ENCODE measurements at places on chromosomes 11 and 22.

GRCh38 chr11:70627219-70627618 is 228.9 kb downstream of the CTTN start:
- DNase-seq, result no peak

GRCh38 chr11:134691985-134692384 is 279.9 kb upstream of the B3GAT1 start:
- DNase-seq, result peak; percentile 33

GRCh38 chr11:103671143-103671651 is 365.2 kb upstream of the DDI1 start:
- DNase-seq, result no peak

- DNase-seq, result no peak
Observed at GRCh38 chr11:10640308-10640707, 53.2 kb downstream of the IRAG1 start.

DNA sequence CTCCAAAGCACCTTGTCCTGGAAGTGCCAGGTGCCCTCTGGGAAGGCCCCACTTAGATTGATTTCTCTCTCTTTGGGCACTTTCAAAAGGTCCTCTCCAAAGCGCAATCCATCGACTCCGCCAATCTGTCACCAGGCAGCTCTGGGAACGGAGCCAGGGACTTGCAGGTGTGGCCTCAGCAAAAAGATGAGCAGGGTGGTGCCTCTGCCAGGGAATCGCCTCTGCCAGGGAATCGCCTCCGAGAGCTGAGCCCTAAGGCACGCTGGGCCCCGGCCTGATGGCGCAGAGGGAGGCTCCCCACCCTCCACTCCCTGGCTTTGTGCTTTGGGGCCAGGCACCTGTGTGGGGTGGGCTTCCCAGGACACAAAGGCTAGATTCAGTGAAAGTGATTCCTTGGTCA is 1391.3 kb downstream of the TBC1D22A start:
- no peak for DNase-seq

DNA sequence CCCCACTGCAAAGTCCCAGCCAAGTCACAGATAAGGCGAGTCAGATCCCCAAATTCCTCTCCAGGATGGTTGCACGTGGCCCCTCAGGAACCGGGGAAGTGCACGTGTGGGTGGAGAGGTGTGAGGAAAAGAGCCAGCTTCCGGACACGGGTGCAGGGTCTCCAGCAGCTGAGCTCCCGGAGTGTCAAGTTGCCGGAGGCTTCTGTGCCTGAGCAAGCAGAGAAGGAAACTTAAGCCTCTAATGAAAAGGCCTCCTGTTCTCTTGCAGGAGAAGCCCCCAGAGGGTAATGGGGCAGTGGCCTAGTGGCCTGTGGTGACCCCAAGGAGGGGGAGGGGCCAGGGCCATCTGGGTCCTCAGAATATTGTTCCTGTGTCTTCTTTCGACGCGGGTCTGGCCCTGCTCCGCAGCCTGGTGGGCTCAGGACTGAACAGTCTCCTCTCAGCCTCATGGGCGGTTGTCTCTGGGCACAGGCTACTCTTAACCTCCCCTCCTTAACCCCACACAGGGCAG is 147.9 kb downstream of the FEZ1 start:
- no peak for DNase-seq

- DNase-seq, result no peak
Observed at GRCh38 chr22:37922191-37922590, 16.1 kb downstream of the MICALL1 start.

GRCh38 chr22:39243439-39244135 is 1.2 kb downstream of the PDGFB start:
- no peak for DNase-seq

DNA sequence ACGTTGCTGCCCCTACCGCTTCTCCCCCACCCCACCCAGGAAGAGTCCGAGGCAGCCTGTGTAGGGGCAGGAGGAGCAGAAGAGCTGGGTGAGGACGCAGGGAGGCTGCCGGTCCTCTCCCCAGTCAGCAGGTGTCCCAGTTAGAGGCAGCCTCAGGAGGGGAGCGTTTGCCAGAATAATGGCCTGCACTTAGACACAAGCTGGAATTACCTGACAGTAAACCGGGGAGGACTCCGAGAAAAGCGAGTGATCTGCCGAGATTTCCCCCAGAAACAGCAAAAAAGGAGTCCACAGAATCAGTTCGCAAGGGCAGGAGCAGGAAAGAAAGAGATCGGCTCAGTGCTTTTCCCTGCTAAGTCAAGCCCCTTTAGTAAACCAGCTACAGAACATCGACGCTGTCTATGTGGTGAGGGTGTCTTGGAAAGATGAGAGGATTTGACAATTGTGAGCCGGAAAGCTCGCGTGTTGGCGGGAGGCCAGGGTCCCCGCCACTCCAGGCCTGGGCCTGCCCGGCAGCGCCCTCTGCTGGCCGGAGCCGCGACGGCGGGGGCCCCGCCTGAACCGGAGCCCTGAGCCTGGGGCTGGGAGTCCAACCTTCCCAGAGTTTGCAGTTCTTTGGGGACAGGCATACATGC is 17.7 kb upstream of the THRSP start:
- DNase-seq, result peak; percentile 61

GRCh38 chr11:35619116-35619854 is 1.0 kb downstream of the FJX1 start:
- DNase-seq, result peak; percentile 61

- no peak for DNase-seq
Observed at GRCh38 chr11:2135648-2136201, 3.5 kb downstream of the IGF2 start.

GRCh38 chr22:17121233-17122195 is at the start of gene TMEM121B:
TMEM121B (minus strand) TSS chr22:17121360; CDS start chr22:17121127, 233 bp downstream.
- DNase-seq, result peak; percentile 55

DNA sequence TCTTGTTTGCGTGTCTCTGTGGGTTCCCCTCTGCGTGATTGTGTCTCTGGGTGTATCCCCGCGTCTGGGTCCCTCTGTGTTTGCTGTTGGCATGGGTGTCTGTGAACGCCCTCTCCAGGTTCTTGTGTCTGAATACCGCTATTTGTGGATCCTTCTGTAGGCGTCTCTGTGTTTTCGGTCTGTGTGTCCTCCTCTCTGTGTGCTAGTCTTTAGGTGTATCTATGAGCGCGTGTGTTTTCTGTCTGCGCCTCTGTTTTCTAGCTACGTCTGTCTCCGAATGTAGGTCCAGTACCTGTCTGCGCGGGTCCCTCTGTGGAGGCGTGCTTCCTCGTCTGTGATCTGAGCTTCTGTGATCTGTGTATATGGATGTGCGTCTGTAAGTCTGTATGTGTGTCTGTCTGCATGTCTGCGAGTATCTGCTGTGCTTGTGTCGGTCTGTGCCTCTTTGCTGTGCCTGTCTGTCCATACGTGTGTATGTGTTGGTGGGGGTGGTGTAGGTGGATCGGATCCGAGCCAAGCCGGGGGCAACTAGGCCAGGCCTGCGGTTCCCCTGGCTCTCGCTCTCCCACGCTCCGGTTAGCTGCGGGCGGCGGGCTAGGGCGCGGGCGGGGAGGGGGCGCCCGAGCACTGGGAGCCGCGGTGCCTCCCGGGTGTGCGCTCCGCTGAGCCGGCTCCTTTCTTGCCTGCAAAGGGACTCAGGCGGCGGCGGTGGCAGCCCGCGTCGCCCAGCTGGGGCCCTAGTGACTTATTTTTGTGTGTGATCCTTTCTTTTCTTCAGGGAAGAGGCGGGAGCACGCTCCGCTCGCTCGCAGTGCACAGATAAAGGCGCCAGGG is 105.3 kb upstream of the E2F8 start:
- no peak for DNase-seq

DNA sequence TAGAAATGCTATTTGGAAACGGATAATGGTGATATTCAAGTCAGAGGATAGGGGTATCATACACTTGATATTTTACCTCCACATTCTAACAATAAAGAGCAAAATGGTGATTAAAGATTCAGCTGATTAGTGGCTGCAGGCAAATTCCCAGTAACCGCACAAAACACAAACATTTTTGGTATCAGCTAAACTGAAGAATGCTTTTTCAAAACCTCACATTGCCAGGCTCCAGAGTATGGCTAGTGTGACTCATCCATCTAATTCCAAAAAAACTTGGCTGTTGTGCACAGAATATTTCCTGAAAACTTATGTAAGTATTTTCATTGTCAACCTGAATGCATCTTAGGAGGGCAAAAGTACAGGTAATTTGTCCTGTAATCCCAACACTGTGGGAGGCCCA is 10.9 kb downstream of the SRPRA start:
- no peak for DNase-seq

DNA sequence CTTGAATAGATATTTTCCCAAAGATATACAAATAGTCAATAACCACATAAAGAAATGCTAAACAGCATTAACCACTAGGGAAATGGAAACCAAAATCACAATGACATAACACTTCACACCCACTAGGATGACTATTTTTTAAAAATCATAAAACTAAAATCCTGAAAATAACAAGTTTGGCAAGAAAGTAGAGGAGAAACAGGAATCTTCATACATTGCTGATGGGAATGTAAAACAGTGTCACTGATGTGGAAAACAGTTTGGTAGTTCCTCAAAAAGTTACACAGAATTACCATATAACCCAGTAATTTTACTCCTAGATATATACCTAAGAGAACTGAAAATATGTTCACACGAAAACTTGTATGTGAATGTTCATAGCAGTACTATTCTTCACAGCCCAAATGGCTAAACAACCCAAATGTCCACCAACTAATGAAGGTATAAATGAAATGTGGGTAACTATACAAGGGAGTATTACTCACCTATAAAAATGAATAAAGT is 12.5 kb downstream of the PICALM start:
- DNase-seq, result no peak

DNA sequence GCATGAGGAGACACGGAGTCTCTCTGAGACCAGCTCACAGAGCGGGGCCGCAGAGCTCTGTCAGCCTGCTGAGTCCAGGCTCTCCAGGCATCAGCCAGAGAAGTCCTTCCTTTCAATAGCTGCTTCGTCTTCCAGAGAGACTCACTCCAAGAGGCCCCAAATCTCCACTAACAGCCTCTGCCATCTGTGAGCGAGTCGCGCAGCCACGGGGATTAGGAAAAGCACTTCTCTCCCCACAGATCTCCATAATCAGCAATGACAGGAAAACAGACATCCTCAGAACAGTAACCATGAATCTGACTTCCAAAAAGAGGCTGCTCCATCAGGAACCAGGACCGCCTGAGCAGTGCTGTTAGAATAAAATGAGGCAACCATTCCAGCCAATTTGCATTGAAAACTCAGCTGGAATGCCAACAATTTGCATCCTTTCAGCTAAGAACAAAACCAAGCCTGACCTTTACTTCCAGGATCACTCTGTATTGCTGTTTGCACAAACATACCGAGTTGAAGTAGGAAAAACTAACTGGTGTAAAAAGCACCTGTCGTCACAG is 65.4 kb downstream of the SMCO4 start:
- DNase-seq, result no peak

DNA sequence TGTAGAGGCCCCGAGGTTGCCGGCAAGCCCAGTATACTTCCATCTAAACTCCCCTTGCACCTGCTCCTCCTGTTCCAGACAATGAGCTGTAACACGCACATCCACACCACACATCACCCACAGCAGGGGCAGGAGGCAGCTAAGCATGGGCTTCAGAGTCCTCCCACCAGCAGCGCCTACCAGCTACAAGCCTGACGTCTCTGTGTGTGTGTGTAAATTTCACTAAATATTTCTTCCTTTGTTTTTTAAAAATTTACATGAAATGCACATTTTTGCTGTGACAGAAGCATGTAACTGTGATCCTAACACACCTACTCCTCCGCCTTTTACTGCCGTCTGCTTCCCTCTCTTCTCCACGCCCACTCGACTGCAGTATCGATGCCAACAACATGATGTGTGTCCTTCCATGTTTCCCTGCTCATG is 29.4 kb upstream of the PACSIN2 start:
- no peak for DNase-seq

DNA sequence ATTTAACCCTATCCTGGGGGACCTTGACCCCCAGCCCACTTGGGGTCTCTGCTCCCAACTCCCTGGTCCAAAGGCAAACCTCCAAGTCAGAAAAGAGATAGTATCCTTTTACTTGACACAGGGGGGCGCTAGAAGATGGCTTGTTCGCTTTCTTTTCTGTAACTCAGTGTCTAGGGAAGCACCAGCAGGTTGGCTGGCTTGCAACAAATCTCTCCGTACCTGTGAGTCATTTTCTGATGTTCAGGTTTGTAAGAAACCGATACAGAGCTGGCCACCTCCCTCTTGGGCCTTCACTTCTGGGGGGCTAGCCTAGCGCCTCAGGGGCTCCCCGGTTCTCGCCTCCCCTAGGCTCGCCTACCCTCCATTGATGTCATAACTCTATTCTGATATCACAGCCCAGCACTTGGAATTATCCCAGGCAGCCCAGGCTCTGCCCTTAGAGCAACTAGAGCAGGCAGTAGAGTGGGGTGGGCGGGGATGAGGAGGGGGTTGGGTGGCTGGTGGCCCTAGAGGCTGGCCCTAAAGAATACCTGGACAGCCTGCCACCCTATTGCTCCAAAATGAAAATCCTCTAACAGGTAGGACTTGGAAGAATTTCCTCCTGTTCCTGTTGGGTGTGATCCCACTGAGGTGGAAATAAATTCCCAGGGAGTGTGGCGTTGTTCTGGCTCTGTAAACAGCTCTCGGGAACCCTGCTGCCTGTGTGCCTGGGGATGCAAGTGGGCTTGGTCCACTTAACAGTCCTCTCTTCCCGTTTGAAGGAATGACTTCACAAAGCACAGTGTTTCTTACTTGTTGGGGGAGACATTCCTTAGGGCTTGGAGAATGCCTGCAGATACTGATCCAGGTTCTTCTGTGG is 69.4 kb downstream of the OSBP2 start:
- peak; percentile 33 for DNase-seq

- DNase-seq, result no peak
Observed at GRCh38 chr11:117219995-117220394, 11.9 kb downstream of the PCSK7 start.

DNA sequence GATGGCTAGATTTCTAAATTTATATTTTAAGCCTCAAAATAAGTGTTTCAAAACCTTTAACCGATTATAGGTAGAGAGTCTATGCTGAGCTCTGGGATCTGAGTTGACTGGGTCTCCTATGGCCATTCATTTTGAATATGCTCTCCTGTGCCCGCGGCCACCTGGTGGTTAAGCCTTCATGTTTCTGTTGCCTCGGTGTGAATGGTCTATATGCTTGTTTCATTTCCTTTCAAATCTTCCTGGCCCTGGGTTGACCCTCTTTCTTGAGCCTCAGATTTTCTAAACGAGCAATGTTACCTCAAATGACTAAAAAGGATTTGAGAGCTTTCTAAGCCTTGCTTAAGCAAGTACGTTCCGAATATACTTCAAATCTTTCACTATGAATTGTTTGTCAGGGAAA is 789.4 kb upstream of the KIRREL3 start:
- DNase-seq, result no peak

DNA sequence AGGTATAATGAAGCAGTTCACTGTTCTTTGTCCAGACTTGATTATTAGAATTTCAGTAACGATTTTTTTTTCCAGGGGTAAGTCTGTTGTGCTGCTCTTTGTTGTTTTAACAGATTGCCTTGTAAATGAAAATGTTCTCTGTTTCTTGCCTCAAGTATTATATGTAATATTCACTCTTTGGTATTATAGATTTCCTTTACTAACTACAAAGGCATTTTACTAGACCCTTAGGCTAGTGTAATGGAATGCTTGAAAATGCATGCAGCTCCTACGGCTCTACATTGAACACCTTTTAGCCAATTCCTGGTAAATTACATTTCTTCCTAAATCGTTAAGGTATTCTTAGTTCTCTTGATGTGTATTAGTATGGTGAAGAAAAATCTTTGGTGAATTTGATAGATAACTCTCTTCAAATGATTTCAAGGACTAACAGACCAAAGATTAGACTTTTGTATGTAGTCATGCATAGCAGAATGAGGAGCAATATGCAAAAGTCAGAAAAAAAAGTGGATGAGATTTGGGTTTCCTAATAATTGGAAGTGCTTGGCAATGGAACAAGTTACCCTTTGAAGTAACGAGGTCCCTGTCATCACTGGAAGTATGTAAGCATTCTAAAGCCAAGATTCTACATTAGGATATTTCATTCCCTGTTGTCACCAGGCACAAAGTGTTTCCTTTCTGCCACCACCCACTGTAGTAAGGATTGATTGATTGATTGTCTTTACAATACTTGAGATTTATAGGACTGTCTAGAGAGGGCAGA is 113.1 kb downstream of the DBX1 start:
- no peak for DNase-seq

Measured in SJSA1 (cell line).